ENCODE measurements at places on chromosomes 2 and 18. TPM values are rescaled to one million over a fixed set of nuclear protein-coding genes. Genes with fewer than 3 reads are reported as not detected.

SELENOI gene
- 12.1 TPM for total RNA-seq

CCDC68 gene
- 109 TPM for total RNA-seq

NEU4 gene
- total RNA-seq, result 195 TPM

PTPRM gene
- 22.5 TPM for total RNA-seq

EPAS1 gene
- 123 TPM for total RNA-seq

AGXT gene
- not detected for total RNA-seq

SP100 gene
- total RNA-seq, result 113 TPM

IL18RAP gene
- 12.1 TPM for total RNA-seq

POTEJ gene
- total RNA-seq, result not detected

CERKL gene
- total RNA-seq, result not detected

DOK1 gene
- total RNA-seq, result 14.7 TPM

KCNF1 gene
- not detected for total RNA-seq

CHRND gene
- not detected for total RNA-seq

NTSR2 gene
- not detected for total RNA-seq

TTN gene
- 43.4 TPM for total RNA-seq
